ENCODE measurements at places on chromosomes 6 and 20.

DNA sequence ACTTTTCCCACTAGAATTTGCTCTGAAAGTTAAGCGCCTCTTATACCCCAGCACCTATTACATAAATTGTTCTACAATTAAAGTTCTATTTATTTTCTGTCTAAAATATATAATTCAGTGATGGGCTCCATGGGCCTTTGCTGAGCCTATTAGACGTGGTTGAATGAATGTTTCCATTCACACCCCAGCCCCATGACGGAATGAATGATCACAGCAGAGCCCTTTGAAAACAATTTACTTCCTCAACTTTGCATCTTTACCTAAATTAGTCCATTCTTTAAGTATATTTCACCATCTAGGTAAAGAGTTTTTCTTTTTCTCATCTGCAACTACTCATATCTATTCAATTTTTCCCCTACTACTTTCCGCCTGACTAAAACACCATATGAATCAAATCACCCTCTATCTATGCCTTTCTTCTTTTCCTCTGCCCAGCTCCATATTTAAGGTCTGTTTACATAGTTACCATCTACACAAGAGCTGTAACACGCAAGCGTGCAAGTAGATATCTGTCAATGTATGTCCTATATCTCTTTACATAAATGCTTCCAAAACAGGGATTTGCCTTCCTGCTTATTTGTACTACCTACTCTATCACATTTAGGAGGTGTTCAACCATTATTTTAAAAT, 69.7 kb downstream of the ECT2L start:
- H3K4me3 ChIP-seq = no peak overlapping the region
- H3K36me3 ChIP-seq = no peaks in the 10 kb centered on the region
- H3K27me3 ChIP-seq = no peaks in the 10 kb centered on the region
- H3K4me1 ChIP-seq = no peaks in the 10 kb centered on the region
- no peak for DNase-seq

GRCh38 chr6:117381749-117382148, 44.0 kb downstream of the ROS1 start:
- no peaks in the 10 kb centered on the region for H3K4me1 ChIP-seq
- no peak for DNase-seq
- H3K4me3 ChIP-seq = no peak overlapping the region
- H3K27me3 ChIP-seq = no peaks in the 10 kb centered on the region

- no peaks in the 10 kb centered on the region for H3K4me1 ChIP-seq
- no peak for DNase-seq
- H3K27ac ChIP-seq = no peak overlapping the region
- H3K27me3 ChIP-seq = no peaks in the 10 kb centered on the region
Observed at GRCh38 chr20:51533291-51534172, 9.0 kb downstream of the NFATC2 start.

DNA sequence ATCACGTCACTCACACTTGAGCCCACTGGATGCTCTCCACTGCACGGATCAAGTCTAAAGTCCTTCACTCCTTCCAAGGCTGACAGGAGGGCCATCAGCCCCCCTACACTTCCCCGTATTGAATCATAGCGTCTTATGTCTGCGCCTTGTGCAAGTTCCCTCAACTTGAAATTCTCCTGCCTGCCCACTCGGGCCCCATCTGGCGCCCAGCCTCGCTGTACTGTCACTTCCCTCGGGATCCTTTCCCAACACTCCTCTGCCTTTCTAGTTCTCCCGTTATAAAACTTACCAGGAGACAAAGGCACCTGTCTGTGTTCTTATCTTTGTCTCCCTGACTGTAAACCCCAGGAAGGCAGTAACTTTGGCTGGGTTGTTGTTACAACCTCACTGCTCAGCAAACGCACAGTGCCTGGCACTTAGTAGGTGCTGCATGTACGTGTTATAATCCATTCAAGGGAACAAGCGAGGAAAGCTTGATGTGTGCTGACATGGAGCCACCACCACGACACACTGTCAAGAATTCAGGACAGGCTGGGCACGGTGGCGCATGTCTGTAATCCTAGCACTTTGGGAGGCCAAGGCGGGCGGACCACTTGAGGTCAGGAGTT, 33.8 kb upstream of the ZFAND3 start:
- no peaks in the 10 kb centered on the region for H3K27me3 ChIP-seq
- no peaks in the 10 kb centered on the region for H3K36me3 ChIP-seq
- no peak overlapping the region for H3K4me3 ChIP-seq

- no peaks in the 10 kb centered on the region for H3K36me3 ChIP-seq
Observed at GRCh38 chr6:11618533-11618932, 81.0 kb downstream of the TMEM170B start.

DNA sequence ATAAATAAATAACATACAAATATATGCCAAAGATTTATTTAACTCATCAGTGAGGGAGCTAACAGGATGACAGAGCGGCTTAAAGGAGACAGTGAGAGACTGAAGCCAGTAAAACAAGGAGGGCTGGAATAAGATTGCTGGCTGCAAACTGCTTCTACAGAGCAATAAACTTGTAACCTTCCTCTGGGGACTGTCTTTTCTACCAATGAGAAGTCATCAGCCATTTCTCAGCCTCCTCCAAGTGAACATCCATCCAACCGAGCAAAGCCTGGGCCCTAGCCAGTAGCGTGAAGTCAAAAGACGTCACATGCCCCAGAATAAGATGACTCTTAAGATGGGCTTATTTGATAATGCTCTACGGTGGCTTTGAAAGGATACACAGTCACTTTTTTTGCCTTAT, 42.5 kb downstream of the CPXM1 start:
- H3K4me3 ChIP-seq = no peak overlapping the region
- H3K27ac ChIP-seq = no peak overlapping the region
- peaks cover 18% of the 10 kb centered on the region for H3K27me3 ChIP-seq
- H3K36me3 ChIP-seq = no peaks in the 10 kb centered on the region
- peaks cover 4% of the 10 kb centered on the region for H3K4me1 ChIP-seq
- no peak for DNase-seq

DNA sequence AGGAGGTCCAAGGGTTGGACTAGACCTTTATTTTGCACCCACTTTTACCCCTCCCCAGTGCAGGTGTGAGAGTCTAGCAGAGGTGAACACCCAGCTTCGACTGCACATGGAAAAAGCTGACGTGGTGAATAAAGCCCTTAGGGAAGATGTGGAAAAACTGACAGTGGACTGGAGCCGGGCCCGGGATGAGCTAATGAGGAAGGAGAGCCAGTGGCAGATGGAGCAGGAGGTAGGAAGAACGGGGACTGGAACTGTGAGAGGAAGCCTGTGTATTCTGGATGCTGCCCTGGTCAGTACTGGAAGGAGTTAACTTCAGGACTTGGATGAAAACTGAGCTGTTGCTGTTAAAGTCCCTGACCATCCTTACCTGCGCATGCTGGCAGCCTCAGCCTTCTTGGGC, 10.6 kb downstream of the CEP250 start:
- no peak overlapping the region for H3K4me3 ChIP-seq
- H3K27ac ChIP-seq = no peak overlapping the region
- no peaks in the 10 kb centered on the region for H3K4me1 ChIP-seq
- DNase-seq = no peak
- H3K36me3 ChIP-seq = no peaks in the 10 kb centered on the region
- H3K27me3 ChIP-seq = no peaks in the 10 kb centered on the region

DNA sequence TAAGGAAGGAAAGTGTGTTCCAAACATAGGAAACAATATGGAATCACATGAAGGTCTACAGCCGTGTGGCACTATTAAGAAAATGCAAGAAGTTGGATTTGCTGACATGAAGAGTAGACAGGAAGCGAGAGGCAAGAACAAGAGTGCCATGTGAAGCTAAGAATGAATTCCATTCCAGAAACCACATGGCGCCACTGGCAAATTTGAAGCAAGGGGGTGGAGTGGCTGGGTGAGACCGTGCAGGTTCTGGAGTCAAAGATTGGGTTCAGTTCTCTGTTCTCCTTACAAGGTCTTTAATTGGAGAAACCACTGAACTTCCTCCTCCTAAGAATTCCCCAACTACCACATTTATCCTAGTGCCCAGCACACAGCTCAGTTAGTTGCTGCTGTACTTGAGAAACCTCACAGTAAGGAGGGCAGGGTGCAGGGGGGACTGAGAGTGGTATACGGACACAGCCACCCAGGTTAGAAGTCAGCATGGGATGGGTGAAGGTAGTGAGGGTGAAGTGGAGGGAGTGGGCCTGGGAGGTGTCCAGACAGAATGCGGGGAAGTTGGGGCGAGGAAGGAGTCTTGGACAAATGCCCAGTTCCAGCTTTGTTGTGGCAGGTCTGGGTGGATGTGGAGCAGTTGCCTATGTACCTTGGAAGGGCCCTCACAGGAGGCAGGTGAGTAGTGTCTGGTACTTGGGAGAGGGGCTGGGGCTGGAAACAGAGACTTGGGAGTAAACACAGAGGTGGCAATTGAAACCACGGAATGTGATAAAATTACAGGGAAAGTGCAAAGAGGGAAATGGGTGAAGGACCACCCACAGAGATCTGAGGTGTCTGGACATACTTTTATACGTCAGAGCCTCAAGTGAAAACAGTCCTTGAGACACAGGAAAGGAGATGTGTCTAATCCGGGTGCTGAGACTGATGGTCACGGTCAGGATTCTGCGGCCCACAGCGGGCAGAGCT, 14.3 kb downstream of the LYRM4 start:
- H3K4me1 ChIP-seq = 0 out of 2 replicates have a peak, but pooled peaks cover 5% of the 10 kb centered on the region
- no peaks in the 10 kb centered on the region for H3K36me3 ChIP-seq
- H3K27ac ChIP-seq = no peak overlapping the region
- H3K27me3 ChIP-seq = no peaks in the 10 kb centered on the region
- H3K4me3 ChIP-seq = no peak overlapping the region
- no peak for DNase-seq

DNA sequence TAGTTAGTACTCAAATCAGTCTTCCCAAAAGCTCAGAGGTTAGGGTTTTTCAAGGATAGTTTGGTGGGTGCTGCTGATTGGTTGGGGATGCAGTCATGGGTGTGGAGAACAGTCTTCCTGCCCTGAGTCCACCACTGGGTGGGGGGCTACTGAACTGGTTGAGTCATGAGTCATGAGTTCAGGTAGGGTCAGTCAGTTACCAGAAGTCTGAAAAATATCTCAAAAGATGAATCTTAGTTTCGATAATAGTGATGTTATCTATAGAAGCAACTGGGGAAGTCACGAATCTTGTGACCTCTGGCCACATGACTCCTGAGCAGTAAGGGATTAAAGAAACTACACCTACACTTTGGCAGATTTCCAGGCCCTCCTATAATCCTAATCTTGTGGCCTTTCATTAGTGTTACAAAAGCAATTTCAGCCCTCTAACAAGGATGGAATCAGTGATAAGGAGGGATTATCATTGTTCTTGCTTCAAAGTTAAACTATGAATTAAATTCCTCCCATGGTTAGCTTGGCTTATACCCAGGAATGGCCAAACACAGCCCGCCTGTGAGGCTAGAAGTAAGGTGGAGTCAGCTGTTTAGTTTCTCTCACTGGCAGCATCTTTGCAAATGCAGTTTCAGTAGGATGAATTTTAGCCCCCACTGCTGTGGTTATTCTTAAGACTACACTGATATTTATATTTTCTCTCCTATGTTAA, 33.3 kb upstream of the NKAIN2 start:
- no peaks in the 10 kb centered on the region for H3K27me3 ChIP-seq
- H3K4me1 ChIP-seq = peaks cover 28% of the 10 kb centered on the region
- H3K27ac ChIP-seq = peak overlapping the region; percentile 85
- DNase-seq = peak; percentile 78
- no peaks in the 10 kb centered on the region for H3K36me3 ChIP-seq
- peak overlapping the region; percentile 19 for H3K4me3 ChIP-seq

DNA sequence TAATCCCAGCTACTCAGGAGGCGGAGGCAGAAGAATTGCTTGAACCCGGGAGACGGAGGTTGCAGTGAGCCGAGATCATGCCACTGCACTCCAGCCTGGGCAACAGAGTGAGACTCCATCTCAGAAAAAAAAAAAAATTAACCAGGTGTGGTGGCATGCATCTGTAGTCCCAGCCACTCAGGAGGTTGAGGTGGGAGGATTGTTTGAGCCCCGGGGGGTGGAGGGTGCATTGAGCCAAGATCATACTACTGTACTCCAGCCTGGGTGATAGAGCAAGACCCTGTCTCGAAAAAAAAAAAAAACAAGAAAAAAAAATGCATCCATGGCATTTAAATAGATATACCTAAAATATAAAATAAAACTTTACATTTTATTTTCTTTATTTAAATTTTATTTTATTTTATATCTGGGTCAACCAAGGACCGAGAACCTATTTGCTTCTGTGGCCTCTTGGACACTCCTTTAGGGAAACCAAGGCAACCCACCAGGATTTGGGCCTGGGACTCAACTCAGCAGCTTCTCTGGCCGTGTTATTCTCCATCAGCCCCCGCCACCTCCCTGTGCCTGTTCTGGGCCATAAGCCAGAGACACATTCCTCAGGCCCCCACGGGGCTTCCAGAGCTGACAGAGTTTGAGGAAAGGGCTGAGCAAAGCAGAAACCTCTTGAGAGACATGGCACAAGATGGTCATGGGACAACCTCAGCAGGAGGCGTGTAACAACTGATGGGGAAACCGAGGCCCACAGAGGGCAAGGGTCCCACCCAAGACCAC, 6.2 kb downstream of the SNTA1 start:
- DNase-seq = no peak
- H3K4me1 ChIP-seq = 0 out of 2 replicates have a peak, but pooled peaks cover 6% of the 10 kb centered on the region
- H3K27ac ChIP-seq = no peak overlapping the region
- no peaks in the 10 kb centered on the region for H3K27me3 ChIP-seq

DNA sequence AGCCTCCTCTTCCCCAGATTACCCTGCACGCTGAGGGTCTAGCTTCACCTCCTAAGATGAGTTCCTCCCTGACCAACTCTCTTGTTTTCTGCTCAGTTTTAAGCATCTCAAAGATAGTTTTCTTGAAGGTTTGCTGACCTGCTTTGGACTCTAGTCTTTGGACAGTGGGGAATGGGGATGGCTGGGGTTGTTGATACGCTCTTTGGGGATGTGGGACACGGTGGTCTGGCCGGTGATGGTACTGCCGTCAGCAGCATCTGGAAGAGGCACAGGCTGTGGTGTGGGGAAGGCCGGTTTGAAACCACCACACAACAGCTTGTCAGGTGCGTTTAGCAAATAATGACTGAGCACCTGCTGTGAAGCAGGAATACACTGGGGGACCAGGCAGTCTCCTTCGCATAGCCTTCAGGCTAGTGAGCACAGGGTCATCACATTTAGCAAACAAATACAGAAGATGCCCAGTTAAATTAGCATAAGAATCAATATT, 94.1 kb downstream of the TMEM242 start:
- H3K36me3 ChIP-seq = no peaks in the 10 kb centered on the region
- no peak overlapping the region for H3K4me3 ChIP-seq
- no peaks in the 10 kb centered on the region for H3K27me3 ChIP-seq
- H3K4me1 ChIP-seq = peaks cover 2% of the 10 kb centered on the region

GRCh38 chr6:42940493-42941045, 11.3 kb downstream of the CNPY3 start:
- H3K27ac ChIP-seq = no peak overlapping the region
- no peaks in the 10 kb centered on the region for H3K27me3 ChIP-seq
- H3K4me1 ChIP-seq = no peaks in the 10 kb centered on the region
- no peak overlapping the region for H3K4me3 ChIP-seq
- H3K36me3 ChIP-seq = no peaks in the 10 kb centered on the region

DNA sequence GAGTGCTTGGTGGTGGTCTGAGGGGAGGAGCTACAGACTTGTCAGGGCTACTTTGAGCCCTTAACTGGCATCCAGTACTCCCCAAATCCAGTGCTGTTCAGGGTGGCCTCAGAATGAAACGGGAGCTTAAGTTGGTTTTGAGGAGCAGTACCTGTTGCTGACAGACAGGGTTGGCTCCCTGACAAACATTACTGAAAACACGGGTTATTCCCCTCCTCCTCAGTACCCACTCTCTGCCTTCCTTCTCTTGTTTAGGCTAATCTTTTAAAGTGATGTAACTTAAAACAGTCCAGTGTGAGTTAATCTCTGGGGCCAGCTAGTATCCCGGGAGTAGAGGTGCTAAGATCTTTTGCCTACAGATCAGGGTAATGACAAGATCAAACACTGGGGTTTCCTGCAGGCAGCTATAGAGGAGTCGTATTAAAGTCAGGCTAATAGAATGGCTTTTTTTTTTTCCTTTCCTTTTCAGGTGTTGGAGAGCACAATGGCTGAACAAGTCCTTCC, 3.7 kb downstream of the TNFAIP3 start:
- peak overlapping the region; percentile 88 for H3K4me3 ChIP-seq
- H3K36me3 ChIP-seq = peaks cover 42% of the 10 kb centered on the region
- H3K4me1 ChIP-seq = peaks cover 23% of the 10 kb centered on the region
- H3K27ac ChIP-seq = peak overlapping the region; percentile 93
- H3K27me3 ChIP-seq = no peaks in the 10 kb centered on the region

All from MM.1S (cell line).